ENCODE measurements at places on chromosomes 6 and 20.
A peak's percentile ranks its signal among the peaks of the same experiment; 100 is the strongest.

- DNase-seq: no peak
Measured at GRCh38 chr6:74115674-74116073, 419.7 kb downstream of the CD109 start.

- no peak for DNase-seq
Measured at GRCh38 chr6:220721-221475, 71.4 kb upstream of the DUSP22 start.

DNA sequence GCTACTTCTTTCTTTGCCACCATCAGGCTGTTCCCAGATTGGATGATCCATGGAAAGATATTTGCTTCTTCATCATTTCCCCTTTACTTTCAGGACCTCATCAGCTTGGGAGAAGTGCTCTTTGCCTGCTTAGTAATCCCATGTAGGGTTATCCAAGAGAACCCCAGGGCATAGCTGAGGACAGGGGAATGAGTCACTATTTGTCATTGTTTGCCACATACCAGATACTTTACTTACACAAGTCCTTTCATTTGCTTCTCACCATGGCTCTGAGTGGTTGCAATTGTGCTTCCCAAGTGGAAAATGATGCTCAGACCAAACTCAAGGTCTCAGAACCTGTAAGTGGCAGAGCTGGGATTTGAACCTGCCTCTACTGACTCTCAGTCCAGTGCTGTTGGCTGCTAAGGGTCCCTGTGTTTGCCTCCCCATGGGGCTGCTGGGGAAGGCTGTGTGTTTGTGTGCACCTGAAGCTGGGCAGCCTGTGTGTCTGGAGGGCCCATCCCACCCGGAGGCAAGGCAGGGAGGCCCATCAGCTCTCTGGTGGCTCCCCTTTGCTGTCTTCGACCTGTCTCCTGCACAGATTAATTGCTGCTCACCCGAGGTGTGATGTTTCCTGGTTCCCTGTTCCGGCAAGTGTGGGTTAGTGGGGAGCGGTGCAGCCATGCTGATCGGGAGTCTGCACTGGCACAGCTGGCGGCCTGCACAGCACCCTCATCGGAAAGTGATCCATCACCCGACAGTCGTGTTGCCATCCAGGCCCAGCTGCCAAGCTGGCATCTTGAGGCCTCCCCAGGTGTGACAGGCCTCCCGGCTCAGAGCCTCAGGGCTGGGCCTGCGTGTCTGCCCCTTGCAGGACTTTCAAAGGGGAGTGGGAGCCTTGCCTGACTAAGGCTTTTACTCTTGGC is 228.8 kb downstream of the DHX35 start:
- DNase-seq: peak; percentile 38

GRCh38 chr6:110053395-110054240 is 75.5 kb downstream of the GPR6 start:
- DNase-seq: no peak

DNA sequence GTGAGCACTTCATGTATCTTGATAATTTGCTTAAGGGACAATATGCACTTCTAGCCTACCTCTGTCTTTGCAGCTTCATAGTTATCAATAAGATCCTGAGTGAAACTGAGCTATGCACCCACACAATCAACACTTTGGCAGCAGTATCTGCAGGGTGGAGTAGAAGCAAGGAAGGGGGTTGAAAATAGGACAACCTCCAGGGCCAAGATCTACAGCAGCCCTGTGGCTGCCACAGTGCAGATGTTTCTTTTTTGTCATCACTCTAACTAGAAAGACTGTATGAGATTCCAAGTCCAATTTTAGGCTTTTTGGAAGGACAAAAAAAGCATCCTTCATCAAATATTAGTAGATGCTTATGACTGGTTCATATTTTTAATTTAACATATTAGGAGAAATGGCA is 336.1 kb upstream of the CITED2 start:
- DNase-seq: no peak

DNA sequence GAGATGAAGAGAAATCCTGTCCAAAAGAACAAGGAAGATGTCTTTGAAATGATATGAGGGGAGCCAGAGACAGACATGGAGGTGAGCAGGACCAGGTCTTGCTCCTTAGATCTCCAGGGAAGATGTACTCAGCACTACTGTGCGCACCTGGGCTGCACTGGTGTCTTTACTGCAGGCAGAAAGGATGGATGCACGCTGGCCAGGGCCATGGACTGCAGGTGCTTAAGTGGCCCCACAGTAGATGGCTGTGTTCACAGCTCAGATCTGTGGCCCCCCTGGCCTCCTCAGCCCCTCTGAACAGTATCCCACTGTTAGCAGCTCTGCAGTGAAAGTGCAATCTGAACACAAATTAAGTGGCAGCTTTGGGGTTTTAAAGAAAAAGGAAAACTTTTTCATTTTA is 343.0 kb downstream of the NRN1 start:
- no peak for DNase-seq

DNA sequence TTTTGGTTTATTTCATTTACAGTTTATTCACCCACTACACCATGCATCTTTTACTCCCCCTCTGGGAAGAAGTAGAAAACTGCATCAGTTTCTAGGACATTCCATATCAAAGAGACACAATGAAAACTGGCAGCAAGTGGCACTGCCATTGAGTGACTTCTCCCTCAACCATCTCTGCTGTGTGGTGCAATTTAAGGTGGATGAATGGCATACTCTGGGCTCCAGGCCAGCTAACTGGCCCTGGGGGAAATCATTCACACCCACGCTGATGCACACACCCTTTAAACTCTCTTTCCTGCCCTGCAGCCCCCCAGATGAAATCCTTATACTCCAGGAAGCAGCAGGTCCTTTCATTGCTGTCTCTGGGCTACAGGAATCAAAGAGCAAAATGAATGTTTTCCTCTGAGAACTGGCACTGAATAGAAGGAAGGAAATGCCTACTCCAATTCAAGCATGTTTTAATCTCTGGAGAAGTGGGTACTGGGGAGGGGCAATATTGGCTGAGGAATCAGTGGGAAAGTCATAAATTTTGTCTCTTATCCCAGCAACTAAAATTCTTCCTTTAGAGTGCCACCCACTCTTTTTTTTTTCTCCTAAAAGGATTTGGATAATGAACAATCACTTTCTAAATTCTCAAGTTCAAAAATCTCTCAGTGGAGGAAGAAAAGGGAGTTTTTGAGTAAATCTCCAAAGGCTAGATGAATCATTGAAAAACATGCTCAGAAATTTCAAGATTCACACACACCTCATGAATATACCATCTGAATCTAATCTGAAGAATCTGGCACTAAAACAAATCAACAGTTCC is 16.9 kb upstream of the RFPL4B start:
- no peak for DNase-seq

DNA sequence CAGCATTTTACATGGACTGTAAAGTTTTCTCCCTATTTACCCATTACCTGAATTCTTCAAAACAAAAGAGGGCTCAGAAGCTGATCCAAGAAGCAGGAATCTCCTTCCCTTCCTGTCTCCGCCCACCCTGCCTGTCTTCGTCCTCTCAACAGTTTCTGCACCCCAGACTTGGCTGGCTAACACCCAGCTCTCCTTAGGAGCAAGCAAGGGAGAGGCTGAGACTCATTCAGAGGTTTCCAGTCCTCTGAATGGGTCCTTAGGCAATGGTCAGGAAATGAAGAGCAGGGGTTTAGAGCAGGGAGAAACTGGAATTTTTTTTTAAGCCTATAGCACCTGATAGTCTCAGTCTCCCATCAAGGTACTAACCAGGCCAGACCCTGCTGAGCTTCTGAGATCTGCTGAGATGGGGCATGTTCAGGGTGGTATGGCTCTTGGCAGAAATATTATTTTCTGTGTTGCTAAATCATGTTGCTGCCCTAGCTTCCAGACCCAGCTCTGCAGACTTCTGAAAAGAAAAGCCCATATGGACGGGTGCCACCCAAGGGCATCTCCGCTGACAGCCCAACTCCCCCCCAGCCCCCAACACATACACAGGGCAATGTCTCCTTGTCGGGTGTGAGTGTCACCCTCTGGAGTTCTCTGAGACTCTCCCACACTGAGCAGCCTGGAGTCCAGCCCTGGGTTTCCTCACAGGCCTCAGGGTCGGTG is 74.6 kb upstream of the CD93 start:
- no peak for DNase-seq

GRCh38 chr6:795046-795685 is 102.2 kb upstream of the EXOC2 start:
- DNase-seq: no peak

DNA sequence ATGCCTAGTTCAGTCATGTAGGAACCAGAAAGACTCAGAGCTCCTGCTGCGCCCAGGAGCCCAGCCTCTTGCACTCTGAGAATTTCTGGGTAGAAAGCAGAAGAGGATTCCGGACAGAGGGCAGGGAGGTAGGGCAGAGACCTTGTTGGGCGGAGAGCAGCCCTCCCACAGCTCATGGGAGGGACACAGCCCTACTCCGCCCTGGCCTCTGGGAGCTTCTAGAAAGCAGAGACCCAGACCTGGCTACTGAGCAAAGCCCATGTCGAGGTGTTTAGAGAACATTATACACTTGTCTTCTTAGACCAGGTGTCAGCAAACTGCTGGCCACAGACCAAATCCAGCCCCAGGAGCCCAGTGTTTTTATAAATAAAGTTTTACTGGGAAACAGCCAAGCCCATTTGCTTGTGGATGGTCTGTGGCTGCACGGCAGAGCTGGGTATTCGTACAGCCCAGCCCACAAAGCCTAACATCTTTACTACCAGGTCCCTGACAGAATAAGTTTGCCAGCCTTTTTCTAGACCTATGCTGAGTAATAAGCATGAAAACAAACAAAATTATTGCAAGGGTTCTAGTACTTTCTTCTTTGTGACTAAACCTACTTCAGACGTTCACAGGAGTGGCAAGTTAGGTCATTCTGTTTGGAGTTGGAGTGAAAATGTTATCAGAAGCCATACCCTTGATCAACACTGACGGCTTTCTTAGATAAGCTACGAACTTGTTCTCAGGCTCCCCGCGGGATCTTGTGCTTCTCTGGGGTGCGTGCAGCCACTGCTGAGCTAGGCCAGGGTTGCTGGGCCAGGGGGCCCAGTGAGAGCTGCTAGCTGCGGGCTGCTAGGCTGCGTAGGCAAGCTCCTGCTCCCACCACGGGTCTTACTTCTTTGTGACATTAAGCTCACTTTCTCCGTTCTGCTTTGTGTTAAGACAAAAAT is 235.1 kb upstream of the FOXQ1 start:
- no peak for DNase-seq

DNA sequence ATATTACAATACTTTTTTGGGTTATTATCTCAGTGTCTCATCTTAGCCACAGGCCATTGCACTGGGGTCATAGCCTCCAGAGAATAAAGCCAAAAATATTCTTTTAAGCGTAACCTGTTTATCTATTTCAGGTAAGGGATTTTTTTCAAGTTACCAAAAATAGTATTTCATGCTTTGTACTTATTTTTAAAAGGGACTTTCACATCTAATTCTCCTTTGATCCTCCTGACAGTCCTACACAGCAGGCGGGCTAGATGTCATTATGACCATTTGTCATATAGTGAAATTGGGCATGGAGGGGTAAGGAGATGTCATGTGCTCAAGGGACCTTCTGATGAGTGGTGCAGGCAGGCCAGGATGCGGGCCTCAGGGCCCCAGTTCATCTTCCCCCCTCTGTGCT is 68.9 kb downstream of the TBC1D7 start:
- no peak for DNase-seq

DNA sequence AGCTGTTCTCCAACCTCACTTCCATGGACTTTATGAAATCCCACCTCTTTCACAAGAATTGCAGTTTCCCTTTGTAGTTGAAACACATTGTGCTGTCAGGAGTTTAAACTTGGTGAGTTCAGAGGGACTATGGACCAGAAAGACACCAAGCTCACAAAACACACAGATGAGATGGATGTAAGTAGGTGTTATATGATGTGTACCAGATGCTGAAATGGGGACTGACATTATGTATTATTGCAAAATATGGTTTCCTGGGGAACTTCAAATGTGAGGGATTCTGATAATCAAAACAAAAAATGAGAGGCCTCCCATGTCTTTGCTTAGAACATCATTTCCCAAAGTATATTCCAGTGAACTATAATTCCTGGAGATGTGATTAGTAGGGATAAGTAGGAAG is 401.1 kb upstream of the ARID1B start:
- DNase-seq: no peak

GRCh38 chr20:16367948-16368560 is 205.2 kb downstream of the KIF16B start:
- no peak for DNase-seq

GRCh38 chr6:33112148-33112547 is 36.4 kb downstream of the HLA-DPB1 start:
- no peak for DNase-seq

DNA sequence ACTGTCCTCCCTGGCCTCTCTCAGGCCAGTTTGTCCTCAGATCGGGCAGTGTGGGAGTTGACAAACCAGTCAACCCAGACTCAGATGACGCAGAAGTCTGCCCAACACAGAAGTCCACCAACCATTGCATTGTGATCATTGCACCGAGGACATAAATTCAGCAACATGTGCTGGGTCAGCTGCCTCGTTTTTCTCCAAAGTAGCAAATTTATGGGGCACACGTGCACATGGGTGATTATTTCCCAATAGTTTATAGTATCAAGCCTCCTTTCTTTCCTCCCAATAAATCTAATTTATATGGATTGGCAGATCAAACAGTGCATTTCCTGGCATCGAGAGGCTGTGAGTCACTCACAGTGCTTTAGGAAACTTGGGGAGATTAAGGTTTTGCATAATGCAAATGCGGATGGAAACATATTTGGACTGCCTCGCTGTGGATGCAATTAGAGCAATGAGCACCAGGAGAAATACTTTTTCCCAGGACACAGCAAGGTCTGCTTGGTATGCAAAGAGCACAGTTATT is 413.7 kb upstream of the SULF2 start:
- no peak for DNase-seq

GRCh38 chr6:43383021-43383667 is 13.7 kb upstream of the ZNF318 start:
- DNase-seq: no peak

GRCh38 chr20:62887152-62887859 is 25.7 kb upstream of the TCFL5 start:
- DNase-seq: no peak

- DNase-seq: no peak
Measured at GRCh38 chr6:42968126-42968701, 7.7 kb downstream of the GNMT start.

GRCh38 chr6:5623769-5624168 is 362.5 kb downstream of the FARS2 start:
- DNase-seq: no peak

- no peak for DNase-seq
Measured at GRCh38 chr6:158608221-158608620, 36.3 kb downstream of the DYNLT1 start.

All from H1 (cell line).